Breast epithelium (tissue), 4 donors: ENCODE measurements at places on chromosomes 6 and 20. TPM values are rescaled to one million over a fixed set of nuclear protein-coding genes. Genes with fewer than 3 reads are reported as not detected.

The POM121L2 gene
- not detected for total RNA-seq

The DNAH8 gene
- under 0.01 TPM for total RNA-seq

The LAMP5 gene
- total RNA-seq = 0.33 TPM

The BTNL2 gene
- total RNA-seq = not detected

The ACTL10 gene
- total RNA-seq = 2.6 TPM

The CD93 gene
- 64.9 TPM for total RNA-seq

The GPR63 gene
- 0.16 TPM for total RNA-seq

The SLC24A3 gene
- 12.3 TPM for total RNA-seq

The TMC2 gene
- total RNA-seq = 0.33 TPM

The PNPLA1 gene
- not detected for total RNA-seq

The NUP153 gene
- 34.1 TPM for total RNA-seq

The HTR1E gene
- not detected for total RNA-seq

The IP6K3 gene
- total RNA-seq = 4.2 TPM
